ENCODE measurements at places on chromosomes 11 and 22. TPM values are rescaled to one million over a fixed set of nuclear protein-coding genes. Genes with fewer than 3 reads are reported as not detected.
A peak's percentile ranks its signal among the peaks of the same experiment; 100 is the strongest.

DNA sequence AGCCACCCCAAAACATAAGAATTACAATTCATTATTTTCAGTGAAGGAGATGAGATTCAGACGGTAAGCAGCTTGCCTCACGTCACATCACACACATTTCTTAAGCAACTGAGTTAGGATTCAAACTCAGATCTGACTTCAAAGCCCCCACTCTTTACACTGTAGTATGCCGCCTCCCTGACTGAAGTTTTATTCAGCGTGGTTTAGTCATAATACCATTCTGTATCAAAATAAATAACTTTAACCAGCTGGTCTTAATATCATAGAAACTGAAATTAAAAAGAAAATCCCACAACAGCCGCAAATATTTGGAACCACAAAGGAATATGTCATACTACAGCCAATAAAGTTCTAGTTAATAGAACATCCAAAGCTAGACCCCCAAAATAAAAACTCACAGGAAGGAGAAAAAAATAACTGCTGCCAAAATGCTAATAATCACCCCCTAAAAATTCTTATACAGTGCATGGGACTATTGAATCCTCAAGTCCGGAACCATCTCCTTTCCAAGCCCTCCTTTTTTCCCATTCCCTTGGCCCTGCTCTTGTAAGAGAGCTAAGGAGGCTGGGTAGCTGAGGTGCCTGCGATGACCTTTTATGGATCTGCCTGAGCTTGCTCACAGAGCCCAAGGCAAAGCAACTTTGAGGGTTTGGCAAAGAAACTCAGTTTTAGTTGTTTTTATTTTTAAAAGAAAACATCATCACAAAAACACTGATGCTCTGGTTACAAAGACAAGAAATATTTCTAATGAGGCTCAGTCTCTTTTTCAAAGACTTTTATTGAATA lies 334.5 kb downstream of the TTC28 start:
- H3K36me3 ChIP-seq = no peaks in the 10 kb centered on the region
- H3K4me3 ChIP-seq = peak overlapping the region; percentile 2
- peak; percentile 12 for DNase-seq
- no peak overlapping the region for H3K27ac ChIP-seq
- peaks cover 7% of the 10 kb centered on the region for H3K4me1 ChIP-seq

Gene CHRNA10
- total RNA-seq = 0.50 TPM

DNA sequence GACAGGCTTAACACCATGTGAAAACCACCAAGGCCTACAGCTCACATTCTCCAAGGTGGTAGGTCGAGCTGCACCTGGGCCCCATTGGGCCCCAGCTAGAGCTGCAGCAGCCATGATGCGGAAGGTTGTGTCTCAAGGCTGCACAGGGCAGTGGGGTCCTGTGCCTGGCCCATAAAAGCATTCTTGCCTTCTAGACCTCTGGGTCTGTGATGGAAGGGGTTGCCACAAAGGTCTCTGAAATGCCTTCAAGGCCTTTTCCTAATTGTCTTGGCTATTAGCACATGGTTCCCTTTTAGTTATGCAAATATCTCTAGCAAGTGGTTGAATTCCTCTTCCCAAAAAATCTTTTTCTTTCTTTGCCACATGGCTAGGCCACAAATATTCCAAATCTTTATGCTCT lies 52.5 kb upstream of the C11orf58 start:
- H3K4me1 ChIP-seq = no peaks in the 10 kb centered on the region
- no peaks in the 10 kb centered on the region for H3K27me3 ChIP-seq
- no peaks in the 10 kb centered on the region for H3K36me3 ChIP-seq

- no peaks in the 10 kb centered on the region for H3K4me1 ChIP-seq
- H3K4me3 ChIP-seq = no peak overlapping the region
- no peak overlapping the region for H3K27ac ChIP-seq
- H3K36me3 ChIP-seq = no peaks in the 10 kb centered on the region
- no peak for DNase-seq
- H3K27me3 ChIP-seq = no peaks in the 10 kb centered on the region
Measured at GRCh38 chr11:15563054-15563453, 448.3 kb downstream of the INSC start.

Gene OR8H1
- total RNA-seq = not detected

Gene CDC42BPG
- 0.33 TPM for total RNA-seq

GRCh38 chr11:58576887-58577471 lies 1.3 kb upstream of the LPXN start:
- no peaks in the 10 kb centered on the region for H3K36me3 ChIP-seq
- peak overlapping the region; percentile 54 for H3K4me3 ChIP-seq
- H3K27ac ChIP-seq = peak overlapping the region; percentile 97
- DNase-seq = peak; percentile 65
- no peaks in the 10 kb centered on the region for H3K27me3 ChIP-seq
- H3K4me1 ChIP-seq = peaks cover 29% of the 10 kb centered on the region

Gene LRRN4CL
- total RNA-seq = 31.5 TPM

Gene MYBPC3
- not detected for total RNA-seq

DNA sequence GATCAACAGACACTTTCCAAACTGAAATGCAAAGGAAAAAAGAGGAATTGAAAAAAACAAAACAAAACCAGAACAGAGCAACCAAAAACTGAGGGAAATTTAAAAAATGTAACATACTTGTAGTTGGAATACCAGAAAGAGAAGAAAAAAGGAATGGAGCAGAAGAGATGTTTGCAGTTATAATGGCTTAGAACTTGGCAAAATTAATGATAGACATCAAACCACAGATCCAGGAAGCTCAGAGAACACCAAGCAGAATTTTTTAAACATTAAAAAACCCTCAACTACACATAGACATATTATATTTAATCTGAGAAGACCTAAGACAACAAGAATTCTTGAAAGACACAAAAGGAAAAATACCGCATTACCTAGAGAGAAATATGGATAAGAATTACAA lies 46.1 kb downstream of the ASCL2 start:
- no peaks in the 10 kb centered on the region for H3K4me1 ChIP-seq
- H3K27me3 ChIP-seq = no peaks in the 10 kb centered on the region
- H3K4me3 ChIP-seq = no peak overlapping the region
- no peak for DNase-seq
- no peaks in the 10 kb centered on the region for H3K36me3 ChIP-seq

DNA sequence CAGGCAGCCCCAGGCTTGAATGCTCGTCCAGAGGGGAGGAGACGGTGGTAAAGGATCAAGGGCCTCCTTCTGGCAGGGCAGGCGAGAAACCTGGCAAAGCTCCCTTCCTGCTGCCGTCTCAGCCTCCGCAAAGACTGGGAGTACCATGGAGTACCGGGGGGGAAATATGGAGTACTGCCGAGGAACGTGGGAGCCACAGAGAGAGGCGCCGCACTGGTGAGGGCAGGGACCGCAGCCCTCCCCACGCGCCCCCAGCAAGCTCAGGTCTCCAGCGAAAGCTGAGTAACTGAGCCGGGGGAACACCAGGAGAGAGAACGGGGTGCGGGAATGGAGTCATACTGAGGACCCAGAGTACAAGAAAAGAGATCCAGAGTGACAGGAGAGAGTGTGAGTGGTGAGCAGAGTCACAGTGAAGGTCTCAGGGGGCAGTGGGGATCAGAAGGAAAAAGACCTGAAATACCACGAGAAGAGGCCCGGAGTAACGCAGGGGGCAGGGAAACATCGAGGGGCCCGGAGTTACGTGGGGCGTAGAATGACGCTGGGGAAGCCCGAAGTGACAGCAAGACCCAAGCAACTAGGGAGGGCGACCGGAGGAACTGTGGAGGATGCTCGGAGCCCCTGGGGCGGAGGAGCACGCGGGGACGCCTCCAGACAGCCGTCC lies 740 bp downstream of the EML3 start:
- H3K27ac ChIP-seq = peak overlapping the region; percentile 83
- peaks cover 9% of the 10 kb centered on the region for H3K36me3 ChIP-seq
- peaks cover 12% of the 10 kb centered on the region for H3K4me1 ChIP-seq
- H3K4me3 ChIP-seq = peak overlapping the region; percentile 87
- peak; percentile 74 for DNase-seq

Gene VSTM5
- total RNA-seq = 0.51 TPM

DNA sequence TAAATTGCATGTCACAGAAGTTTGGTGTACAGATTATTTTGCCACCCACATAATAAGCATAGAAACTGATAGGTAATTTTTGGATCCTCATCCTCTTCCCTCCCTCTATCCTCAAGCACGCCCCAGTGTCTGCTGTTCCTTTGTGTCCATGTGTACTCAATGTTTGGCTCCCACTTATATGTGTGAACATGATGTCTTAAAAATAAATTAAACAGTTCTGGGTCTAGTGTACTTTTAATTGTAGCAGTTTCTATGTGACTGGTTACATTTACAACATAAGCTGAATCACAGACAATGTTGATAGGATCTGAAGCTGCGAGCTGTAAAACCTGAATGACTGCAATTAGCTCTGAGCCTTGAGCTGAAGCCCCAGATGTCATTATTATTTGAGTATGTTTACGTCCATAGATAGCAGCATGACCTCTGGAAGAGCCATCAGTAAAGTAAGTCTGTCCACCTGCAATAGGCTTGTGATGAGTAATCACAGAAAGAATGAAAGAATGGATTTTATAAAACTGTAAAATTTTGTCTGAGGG lies 29.7 kb downstream of the OR10A6 start:
- no peak for DNase-seq
- no peak overlapping the region for H3K4me3 ChIP-seq
- no peaks in the 10 kb centered on the region for H3K4me1 ChIP-seq
- H3K27ac ChIP-seq = no peak overlapping the region
- H3K27me3 ChIP-seq = no peaks in the 10 kb centered on the region
- no peaks in the 10 kb centered on the region for H3K36me3 ChIP-seq

Gene LUZP2
- total RNA-seq = 0.50 TPM

All from fibroblast of lung (primary cell).